ENCODE measurements at places on chromosomes 13 and 19. TPM values are rescaled to one million over a fixed set of nuclear protein-coding genes. Genes with fewer than 3 reads are reported as not detected.

ZNF865 gene
- 12.6 TPM for total RNA-seq

PTGER1 gene
- total RNA-seq = 0.22 TPM

TMEM255B gene
- 0.60 TPM for total RNA-seq

RASGRP4 gene
- not detected for total RNA-seq

DNA sequence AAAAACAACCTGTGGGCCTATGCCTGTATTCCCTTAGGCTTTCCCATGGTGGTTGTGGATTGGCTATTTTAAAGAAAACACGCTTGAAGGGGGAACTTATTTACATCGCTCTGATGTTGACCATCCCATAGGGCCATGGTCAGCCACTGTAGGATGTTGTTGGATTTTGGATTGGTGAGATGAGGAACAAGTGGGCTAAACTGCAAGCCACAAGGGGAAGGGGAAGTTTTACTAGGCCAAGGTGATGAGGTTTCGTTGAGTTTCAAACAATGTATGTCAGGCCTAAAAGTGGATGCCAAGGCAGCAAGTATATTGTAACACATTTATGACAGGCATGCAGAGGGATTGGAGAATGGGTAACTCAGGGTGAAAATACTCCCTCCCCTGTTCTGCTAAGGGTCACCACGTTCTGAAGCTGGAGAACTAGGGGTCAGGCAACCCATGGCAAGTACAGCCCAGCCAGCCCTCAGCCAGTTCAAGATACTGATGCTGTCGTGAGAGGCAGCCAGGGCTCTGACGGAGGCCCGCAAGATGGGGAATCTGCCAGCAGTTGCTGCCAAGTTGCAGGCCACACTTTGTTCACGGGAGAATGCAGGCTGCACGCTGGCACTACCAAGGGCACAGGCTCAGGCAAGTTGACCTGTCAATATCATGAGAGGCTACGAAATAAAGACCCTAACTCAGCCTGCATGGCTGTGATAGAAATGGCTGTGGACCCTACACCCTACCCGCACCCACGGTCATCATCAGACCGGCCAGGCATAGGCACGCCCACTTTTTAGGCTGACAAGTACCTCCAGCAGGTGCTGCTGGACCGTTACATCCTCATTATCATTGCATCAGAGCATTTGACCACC, 11.1 kb downstream of the IRGC start:
- no peak for DNase-seq

DNA sequence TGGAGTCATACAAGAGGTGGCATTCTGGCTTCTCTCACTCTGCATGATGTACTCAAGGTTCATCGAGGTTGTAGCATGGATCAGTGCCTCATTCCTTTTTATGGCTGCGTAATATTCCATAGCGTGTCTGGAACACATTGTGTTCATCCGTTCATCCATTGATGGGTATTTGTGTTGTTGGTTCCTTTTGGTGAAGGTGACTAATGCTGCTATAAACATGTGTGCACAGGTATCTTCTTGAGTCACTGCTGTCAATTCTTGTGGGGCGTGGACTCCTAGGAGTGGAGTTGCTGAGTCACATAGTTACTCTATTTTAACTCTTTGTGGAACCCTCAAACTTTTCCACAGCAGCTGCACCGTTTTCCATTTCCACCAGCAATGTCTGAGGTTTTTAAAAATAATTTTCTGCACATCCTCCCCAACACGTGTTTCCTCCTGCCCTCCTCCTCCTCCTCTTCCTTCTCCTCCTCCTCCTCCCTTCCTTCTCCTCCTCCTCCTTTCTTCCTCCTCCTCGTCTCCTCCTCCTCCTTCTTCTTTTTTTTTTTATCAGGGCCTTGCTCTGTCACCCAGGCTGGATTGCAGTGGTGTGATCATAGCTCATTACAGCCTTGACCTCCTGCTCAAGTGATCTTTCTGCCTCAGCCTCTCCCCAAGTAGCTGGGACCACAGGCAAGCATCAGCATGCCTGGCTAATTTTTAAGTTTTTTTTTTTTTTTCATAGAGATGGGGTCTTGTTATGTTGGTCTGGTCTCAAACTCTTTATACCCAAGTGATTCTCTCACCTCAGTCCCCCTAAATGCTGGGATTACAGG, 2.0 kb upstream of the TMEM221 start:
- DNase-seq = no peak

- DNase-seq = peak; percentile 80
Measured at GRCh38 chr19:2888731-2889224, 11.9 kb upstream of the ZNF57 start.

DNA sequence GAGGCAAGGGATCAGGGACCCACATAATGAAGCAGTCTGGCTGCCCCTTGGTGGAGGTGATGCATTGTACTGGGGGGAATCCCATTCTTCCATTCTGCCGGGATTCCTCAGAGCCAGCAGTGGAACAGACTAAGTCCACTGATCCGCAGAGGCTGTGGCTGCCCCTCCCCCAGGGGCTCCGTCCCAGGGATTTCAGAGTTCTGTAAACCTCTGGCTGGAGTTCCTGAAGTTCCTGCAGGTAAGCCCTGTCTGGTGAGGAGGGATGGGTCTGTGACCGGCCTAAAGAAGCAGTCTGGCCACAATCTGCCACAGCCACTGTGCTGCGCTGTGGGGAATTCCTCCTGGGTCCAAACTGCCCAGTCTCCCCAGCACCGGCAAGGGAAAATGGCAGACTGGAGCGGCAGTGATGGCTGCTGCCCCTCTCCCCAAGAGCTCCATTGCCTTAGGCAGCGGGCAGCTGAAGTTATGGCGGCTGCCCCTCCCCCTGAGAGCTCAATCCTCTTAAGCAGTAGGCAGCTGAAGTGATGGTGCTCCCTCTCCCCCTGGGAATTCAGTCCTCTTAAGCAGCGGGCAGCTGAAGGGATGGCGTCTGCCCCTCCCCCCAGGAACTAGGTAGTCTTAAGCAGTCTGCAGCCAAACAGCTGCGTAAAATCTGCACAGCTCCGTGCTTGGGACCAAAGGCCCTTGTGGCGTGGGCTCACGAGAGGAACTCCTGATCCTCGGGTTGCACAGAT, 155.7 kb downstream of the PCDH17 start:
- no peak for DNase-seq

DNA sequence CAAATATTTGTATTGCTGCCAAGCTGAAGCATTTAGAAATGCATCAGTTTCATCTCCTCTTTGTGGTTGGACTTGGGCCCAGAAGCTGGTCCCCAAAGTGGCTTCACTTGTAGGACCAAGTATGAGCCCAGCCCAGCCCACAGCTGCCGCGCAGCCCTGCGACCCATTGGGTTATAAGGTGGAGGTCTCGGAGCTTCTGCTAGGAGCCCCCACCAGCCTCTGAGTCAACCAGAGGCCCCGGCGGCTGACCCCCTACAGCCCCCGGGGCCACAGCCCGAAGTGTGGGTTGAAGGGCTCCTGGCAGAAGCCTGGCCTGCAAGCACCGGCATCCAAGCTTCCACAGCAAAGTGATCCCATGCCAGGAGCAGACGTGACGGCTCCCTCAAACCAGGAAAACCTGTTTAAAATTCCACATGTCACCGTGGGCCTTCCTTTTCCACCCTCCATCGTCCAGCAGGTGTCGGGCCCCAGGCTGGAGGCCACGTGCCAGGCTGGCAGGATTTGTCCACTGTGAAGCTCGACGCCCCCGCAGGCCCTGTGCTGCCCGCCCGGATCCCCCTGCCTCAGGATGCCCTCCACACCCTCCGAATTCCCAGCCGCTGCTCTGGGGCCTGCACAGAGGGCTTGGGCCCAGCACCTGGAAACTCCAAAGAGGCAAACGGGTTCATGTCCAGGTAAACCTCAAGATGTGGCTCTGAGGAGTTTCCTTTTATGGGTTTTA, 54.7 kb downstream of the C13orf46 start:
- DNase-seq = no peak

- DNase-seq = peak; percentile 81
Measured at GRCh38 chr13:51797664-51798488, 6.1 kb downstream of the DHRS12 start.

DNA sequence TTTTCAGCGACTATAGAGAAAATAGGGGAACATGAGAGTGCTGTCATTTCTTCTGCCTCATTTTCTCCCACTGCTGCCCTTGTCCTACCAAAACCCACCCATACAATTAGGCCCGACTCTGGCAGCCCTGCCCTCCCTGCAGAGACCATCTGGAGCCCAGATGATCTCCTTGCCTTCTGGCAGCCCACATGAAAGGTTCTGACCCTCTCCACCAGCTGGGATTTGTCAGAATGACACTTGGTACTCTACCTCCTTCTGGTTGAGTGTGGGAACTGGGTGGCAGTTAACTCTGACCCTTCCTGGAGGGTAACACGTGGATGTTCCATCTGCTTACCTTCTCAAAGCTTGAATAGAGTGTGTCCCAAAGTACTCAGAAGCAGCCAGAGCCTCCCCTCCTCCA, 21.0 kb upstream of the SIAH3 start:
- DNase-seq = no peak

- no peak for DNase-seq
Measured at GRCh38 chr13:113839536-113840204, 24.2 kb downstream of the GAS6 start.

GRCh38 chr19:752652-753517, 2.0 kb downstream of the MISP start:
- DNase-seq = no peak
